ENCODE measurements at places on chromosomes 7 and 10.
A peak's percentile ranks its signal among the peaks of the same experiment; 100 is the strongest.

- no peak for DNase-seq
These were observed 18.8 kb upstream of the TNPO3 start for GRCh38 chr7:129073738-129074137.

DNA sequence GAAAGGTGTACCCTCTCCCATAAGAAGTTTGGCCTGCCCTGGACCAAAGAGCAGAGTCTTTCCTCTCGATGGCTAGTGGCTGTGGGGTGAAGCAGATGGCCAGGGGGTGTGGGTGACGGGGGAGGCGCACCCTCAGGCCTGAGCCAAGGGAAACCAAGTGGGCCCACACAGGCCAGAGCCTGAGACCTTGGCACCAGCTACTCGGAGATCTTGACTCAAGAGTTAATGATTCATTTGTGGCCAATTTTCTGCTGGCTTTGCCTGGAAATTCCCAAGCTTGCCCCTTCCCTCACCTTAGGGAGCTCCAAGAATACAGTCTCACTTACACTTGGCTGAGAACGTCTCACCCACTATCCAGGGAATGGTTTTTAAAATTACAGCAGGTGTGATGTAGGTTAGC is 42.7 kb downstream of the ZMIZ1 start:
- DNase-seq = peak; percentile 16

DNA sequence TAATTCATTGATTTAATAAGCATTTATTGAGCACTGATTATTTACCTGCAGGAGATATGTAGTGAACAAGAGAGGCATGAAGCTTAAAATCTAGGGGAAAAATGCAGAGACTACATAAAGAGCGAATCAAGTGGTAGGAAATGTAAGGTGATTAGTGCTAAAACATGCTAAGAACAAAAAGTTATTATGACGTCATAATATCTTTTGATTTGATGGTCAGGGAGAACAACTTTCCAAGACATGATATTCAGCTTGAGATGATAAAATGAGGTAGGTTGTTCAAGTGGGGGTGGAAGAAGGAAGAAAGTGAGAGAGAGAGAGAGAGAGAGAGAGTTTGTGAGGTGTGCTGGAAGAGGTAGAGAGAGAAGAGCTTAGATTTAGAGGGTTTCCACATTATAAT is 317.7 kb downstream of the NRG3 start:
- DNase-seq = no peak

GRCh38 chr7:115476671-115477181 is 553.8 kb downstream of the TFEC start:
- no peak for DNase-seq
